T-helper 2 cell treated with Interferon-gamma antibody and Interleukin-4, amounts not matched to agents 5 μg/mL and 100 μg/mL, for 36 hours (primary cell): ENCODE measurements at places on chromosomes 1 and 21.

DNA sequence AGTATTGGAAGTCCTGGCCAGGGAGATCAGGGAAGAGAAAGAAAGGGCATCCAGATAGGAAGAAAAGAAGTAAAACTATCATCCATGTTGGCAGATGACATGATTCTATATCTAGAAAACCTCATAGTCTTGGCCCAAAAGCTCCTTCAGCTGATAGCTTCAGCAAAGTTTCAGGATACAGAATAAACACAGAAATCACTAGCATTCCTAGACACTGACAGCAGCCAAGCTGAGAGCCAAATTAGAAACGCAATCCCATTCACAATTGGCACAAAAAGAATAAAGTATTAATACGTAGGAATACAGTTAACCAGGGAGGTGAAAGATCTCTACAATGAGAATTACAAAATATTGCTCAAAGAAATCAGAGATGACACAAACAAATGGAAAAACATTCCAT, 44.6 kb downstream of the ZFYVE9 start:
- DNase-seq: no peak

DNA sequence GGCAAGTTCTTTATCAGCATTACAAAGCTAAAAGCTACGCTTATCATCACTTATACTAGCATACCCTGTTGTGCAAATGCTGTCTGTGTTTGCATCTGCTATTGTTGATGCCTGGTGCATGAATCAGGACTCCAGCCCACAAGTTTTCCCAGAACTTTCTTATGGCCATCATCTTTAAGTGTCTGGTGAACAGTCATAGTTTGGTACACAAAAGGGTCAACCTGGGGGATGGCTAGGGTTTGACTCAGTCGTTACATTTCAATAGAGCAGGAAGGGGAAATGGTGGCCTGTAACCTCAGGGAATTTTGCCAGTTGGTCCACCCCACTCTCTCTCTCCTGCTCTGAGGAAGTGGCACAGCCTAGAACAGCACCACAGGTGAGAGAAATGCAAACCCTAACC, 35.4 kb downstream of the SELL start:
- no peak for DNase-seq

DNA sequence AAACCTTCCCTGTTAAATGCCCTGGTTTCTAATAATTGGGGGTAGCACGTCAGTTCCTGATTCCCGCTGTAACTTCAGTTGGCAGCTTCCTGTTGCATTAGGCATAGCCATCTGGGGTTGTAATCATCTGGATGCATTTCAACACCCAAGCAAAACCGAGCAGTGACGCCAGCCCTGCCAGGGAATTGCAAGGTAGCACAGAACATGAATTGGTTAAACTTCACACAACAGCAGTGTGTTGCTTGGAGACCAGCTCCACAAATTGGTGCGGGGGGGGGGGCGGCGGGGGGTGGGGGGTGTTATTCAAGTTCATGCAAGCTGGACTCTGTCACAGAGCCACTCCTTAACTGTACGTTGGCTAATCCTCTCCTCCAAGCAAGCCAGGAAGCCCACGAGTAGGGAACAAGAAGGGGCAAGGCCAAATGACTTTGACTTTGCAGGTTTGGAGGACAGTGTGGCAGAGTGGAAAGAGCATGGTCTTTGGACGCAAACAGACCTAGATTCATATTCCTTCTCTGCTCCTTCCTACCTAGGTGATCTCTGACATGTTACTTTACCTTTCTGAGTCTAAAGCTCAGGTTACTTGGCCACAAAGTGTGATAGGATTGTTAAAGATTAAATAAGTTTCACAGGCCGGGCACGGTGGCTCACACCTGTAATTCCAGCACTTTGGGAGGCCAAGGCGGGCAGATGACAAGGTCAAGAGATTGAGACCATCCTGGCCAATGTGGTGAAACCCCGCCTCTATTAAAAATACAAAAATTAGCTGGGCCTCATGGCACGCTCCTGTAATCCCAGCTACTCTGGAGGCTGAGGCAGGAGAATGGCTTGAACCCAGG, 4.7 kb downstream of the LAX1 start:
- no peak for DNase-seq

DNA sequence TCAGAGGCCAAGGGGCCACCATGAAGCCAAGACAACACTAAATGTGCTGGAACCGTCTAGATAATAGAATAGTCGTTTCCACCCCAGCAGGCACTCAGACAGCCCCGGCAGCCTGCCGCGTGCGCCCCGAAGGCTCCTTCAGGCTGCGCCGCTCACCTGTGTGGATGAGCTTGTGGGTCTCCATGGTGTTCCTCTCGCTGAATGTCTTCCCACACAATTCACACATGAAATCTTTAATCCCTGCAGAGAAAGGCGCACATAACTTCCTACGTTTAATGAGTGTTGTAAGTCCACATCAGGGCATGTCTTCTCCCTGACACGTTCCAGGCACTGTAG, 43.7 kb upstream of the RIPK4 start:
- no peak for DNase-seq

DNA sequence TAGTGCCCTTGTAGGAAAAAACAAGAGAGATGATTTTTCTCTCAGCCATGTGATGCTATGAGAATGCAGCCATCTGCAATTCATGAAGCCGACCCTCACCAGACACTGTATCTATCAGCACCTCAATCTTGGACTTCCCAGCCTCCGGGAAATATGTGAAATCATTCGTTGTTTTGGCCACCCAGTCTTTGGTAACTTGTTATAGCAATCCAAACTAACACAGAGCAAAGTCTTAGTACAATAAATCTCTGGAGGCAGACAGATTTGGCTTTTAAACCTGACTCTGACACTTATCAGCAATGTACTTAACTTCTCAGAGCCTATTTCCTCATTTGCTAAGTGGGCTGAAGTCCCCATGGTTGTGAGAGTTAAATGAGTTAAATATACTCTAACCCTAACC, 5.1 kb upstream of the MED18 start:
- no peak for DNase-seq

GRCh38 chr1:174007851-174008250, 14.3 kb downstream of the RC3H1 start:
- DNase-seq: no peak

GRCh38 chr1:183844806-183845205, 39.9 kb downstream of the RGL1 start:
- DNase-seq: no peak

DNA sequence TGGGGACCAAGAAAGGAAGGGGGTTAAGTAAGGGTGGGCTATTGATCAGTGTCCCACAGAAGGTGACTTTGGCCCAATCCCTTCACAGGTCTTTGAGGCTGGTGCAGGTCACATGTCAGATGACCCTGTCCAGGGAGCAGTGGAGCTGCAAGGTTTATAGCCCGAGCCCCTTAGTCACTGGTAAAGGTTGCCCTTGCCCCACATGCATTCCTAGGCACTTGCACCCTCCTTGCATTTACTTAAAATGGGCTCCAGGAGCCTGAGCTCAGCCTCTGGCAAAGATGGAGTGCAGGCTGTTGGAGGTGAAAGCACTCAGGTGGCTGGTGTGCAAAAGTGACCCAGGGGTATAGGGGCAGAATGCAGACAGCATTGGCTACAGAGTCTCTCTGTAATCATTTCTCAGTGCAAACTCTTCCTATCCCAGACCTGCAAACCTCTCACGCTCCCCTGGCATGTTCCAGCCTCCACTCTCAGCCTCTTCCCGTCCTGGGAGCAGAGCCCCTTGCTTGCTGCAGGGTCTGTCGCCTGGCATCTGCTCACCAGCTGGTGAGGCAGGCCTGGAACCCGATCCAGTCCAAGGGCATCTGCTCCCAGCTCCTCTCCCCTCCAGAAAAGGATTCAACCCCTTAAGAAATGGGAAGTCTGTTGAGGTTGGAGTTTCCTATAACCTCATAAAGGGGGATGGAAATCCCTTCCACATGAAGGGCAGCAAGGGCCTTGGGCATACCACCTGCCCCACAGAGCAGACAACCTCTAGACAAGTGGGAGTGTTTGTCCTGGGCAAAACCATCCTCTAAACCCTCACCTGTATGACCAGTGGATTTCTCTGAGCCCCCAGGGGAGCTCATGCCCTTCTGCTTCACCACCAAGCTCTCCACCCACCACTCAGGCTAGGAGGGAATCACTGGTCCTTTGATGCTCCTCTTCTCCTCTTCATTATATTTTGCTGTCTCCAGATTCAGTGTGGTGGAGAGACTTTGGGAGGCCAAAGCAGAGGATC, 23.1 kb upstream of the PTPRF start:
- no peak for DNase-seq

GRCh38 chr1:6205849-6206519, at the start of gene RNF207:
RNF207 (plus strand) TSS chr1:6206119; CDS start chr1:6206536, 417 bp downstream.
- DNase-seq: peak; percentile 84

GRCh38 chr1:204420039-204421004, 8.7 kb upstream of the PPP1R15B start:
- no peak for DNase-seq

DNA sequence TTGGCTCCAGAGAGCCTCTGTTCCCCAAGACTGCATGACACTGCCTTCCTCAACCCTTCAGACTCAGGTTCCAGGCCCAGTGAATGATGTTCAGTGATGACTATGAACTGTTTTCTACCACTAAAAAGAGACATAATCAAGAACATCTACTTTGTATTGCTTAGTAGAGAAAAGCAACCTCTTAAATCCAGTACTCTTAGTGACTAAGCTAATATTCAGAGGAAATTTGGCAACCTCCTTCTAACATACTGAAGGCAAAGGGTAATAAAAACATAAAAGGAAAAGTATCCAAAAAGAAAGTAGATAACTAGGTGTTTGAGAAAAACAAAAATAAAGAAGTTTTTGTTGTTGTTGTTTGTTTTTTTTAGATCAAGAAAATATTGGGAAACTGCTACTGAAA, 153.3 kb upstream of the RUNX1 start:
- no peak for DNase-seq

DNA sequence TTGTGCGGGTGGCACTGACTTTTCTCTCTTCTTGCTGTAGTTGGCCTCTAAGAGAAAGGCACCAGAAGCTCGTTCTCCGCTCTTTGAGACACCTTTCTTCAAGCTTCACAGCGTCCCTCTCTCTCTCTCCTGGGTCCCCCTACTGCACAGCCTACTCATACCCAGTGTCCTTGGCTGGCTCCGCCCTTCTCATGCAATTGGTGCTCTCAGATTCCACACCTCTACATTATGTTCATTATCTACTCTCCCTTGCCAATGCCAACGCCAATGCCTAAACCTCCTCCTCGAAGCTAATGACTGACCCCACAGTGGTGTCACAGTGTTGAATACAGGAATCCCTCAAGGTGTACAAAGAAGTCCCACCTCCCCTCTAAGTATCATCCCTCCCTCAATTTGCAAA, 4.8 kb upstream of the DNAJC28 start:
- no peak for DNase-seq

DNA sequence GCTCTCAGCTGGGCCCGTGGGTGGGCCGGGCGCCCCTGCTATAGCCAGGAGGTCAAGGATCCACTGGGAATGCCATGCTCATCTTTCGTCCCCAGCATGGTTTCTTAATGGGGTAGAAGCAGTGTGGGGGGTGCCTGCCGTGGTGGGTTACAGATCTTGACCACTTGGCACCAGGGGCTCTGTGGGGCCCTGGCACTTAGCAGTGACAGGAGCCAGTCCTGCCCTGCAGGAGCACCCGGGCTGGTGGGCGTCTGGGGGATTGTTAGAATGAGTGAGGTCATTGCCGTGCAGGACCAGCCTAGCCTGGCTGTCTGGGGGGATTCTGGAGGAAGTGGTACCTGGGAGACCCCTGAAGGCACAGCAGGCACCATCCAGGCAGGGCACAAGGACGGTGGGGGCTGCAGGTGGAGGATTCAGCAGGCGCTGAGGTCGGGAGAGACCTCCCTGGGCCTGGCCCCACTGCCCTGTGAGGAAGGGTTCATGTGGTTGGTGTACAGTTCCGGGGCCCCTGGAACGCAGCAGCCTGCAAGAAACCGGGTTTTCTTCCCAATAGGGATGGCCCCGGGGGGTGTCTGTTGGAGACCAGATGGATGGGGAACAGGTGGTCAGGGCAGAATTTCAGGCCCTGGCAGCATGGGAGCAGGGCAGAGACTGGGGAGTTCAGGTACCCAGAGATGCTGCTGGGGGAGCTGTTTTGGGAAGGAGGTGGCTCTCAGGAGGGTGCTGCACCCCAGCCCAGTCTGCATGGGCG, 4.8 kb downstream of the AIRE start:
- no peak for DNase-seq

DNA sequence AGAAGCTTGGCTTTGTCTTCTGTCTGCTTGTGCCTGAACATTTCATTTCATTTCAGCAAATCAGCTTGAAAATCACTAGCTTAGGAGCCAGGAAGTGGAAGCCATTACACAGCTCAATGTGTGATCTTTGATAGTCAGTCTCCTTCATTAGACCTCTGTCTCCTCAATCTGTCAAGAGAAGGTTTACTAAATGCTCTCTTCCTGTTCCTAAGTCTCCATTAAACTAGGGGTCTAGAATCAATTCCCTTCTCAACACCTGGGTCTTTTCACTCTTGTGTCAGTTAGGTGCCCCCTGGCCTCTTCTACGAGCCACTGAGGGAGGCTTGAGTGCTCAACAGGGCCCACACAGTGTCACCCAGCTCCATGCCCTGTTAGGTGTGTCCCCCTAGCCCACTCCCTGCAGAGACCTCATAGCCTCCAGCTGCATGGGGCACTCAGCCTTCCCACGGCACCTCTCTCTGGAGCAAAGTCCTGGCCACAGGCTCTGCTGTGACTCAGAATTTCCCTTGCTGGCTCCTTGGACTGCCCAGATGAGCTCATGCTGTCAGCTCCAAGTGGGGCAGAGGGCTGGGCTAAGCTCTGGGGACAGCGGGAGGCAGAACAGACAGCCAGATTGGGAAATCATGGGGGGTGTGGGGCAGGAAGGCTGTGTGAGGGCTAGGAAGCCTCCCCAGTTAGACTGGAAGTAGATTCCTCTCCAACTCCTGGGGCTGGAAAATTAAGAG, 115.7 kb upstream of the IPO9 start:
- no peak for DNase-seq

DNA sequence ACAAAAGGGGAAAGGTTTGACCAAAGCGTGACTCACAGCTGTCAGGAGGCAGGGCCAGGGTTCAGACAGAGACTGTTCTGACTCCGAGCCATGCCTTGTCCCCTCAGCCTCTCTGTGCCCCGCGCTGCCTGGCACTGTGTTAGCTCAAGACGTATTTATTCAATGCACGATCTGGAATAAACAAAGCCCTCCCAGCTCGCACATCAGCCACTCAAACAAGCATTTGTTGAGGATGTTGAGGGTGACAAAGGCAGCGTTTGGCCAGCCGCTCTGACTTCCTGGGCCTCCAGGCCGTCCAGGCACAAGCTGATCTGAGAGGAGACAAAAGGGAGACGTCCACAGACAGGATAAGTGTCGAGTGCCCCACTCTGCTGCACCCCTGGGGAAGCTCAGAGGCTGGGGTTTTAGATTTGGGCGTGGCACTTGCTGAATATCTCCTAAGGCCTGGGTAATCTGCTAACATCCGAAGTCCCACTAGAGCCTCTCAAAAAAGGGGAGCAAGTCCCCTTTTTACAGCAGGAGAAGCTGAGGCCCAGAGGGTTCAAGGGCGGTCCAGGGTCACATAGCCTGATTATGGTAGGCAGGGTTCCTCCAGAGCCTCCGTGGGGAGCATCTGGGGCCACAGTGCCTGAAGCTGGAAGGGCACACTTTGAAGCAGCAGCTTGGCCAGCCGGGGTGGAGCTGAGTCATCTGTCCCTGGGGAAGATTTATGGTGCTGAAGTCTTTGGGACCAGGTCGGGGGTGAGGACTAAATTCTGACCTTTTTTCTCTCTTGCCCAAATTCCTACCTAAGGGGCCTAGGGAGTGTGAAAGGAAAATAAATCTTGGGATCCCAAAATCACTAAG, 95.9 kb downstream of the SPSB1 start:
- DNase-seq: no peak

GRCh38 chr1:12600335-12600734, 17.7 kb downstream of the DHRS3 start:
- no peak for DNase-seq

GRCh38 chr1:18385239-18385790, 95.4 kb upstream of the KLHDC7A start:
- DNase-seq: no peak
